ENCODE measurements at places on chromosomes 1 and 21. TPM values are rescaled to one million over a fixed set of nuclear protein-coding genes. Genes with fewer than 3 reads are reported as not detected.

Gene LEFTY2
- 0.13 TPM for total RNA-seq

Gene NOTCH2NLA
- 61.2 TPM for total RNA-seq

Gene PAX7
- total RNA-seq: not detected

Gene FMOD
- 0.25 TPM for total RNA-seq

Gene PIGC
- 24.6 TPM for total RNA-seq

Gene TFF3
- total RNA-seq: 1.1 TPM

Gene GLIS1
- 12.5 TPM for total RNA-seq

All from mesangial cell (primary cell).